ENCODE measurements at places on chromosomes 12 and 14. TPM values are rescaled to one million over a fixed set of nuclear protein-coding genes. Genes with fewer than 3 reads are reported as not detected.

Gene NGB
- total RNA-seq = 3.4 TPM

Gene CLEC1A
- total RNA-seq = 0.83 TPM

GRCh38 chr12:78181544-78182162 is 351.0 kb downstream of the NAV3 start:
- H3K4me1 ChIP-seq = no peaks in the 10 kb centered on the region
- H3K4me3 ChIP-seq = no peak overlapping the region
- H3K36me3 ChIP-seq = no peaks in the 10 kb centered on the region
- H3K27me3 ChIP-seq = no peaks in the 10 kb centered on the region

DNA sequence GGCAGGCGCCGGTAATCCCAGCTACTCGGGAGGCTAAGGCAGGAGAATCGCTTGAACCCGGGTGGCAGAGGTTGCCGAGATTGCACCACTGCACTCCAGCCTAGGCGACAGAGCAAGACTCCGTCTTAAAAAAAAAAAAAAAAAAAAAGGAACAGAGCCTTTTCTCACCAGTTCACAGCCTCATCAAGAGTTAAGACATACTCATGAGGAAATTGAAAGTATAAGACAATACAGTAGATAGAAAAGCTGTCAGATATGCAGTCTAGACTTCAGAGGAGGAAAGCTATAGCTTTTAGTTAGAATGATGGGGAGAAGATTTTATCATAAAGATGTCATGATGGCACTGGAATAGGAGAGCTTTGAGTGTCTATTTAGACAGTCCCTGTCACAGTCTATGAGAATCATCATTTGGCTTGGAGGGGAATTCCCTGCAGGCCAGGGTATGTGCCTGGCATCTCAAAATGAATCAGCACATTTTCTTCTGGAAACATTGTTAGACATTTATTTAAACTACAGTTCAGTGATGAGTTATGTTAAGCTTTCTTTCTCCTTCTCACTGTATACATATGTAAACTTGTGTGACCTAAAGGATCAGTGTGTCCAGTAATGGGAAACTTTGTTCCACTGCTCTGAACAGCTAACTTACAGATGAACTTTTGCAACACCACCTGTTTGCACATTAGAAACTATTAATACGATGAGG is 2.9 kb upstream of the RAB35 start:
- DNase-seq = no peak
- H3K4me3 ChIP-seq = no peak overlapping the region
- H3K27me3 ChIP-seq = no peaks in the 10 kb centered on the region
- H3K36me3 ChIP-seq = no peaks in the 10 kb centered on the region
- peaks cover 23% of the 10 kb centered on the region for H3K4me1 ChIP-seq

- no peaks in the 10 kb centered on the region for H3K36me3 ChIP-seq
- no peak overlapping the region for H3K27ac ChIP-seq
- no peak for DNase-seq
- H3K4me1 ChIP-seq = no peaks in the 10 kb centered on the region
Measured at GRCh38 chr12:47147739-47148138, 68.0 kb upstream of the AMIGO2 start.
